ENCODE measurements at places on chromosomes 6 and 20.

GRCh38 chr6:154318721-154319120 is 37.9 kb downstream of the IPCEF1 start:
- no peak for DNase-seq

GRCh38 chr6:28978959-28979561 is 26.1 kb downstream of the ZNF311 start:
- DNase-seq = no peak

- no peak for DNase-seq
Measured at GRCh38 chr6:36986704-36987047, 680 bp upstream of the MTCH1 start.

- DNase-seq = peak; percentile 50
Measured at GRCh38 chr20:46021361-46022359, 7.4 kb upstream of the SLC12A5 start.

- no peak for DNase-seq
Measured at GRCh38 chr20:54172856-54173652, 732 bp downstream of the CYP24A1 start.

GRCh38 chr6:43290339-43290904 is 7.6 kb upstream of the SLC22A7 start:
- no peak for DNase-seq

GRCh38 chr20:3340443-3340842 is 67.0 kb downstream of the DNAAF9 start:
- peak; percentile 51 for DNase-seq

- no peak for DNase-seq
Measured at GRCh38 chr6:155867682-155868081, 412.0 kb upstream of the NOX3 start.

DNA sequence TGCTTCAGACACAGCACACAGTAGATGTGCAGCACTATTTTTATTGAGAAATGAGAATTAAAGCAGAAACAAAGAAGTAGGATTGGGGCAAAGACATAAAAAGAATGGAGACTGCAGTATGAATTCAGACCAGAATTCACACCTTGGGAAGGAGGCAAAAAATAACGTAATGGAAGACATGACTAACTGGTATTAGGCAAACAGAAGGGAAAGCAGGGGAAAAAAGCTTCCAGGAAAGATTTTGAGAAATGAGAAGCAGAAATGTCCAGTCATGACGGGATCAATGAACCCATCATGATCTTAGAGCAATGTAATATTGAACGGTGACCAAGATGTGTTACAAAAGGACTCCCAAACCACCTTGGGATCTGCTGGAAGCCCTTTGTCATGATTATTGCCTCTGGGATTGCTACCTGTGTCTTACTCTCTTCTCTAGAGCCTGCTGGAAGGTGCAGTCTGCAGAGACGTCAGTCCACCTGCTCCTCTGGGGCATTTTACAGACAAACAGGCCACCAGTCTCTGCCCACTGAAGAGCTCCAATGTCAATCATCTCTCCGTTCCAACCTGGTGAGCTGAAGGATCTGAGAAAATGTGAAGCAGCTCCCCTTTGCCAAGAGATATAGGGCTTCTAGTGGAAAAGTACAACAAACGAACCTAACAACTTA is 8.7 kb downstream of the NUDT3 start:
- DNase-seq = peak; percentile 41

GRCh38 chr6:112014483-112014882 is 39.4 kb upstream of the CCN6 start:
- DNase-seq = no peak

GRCh38 chr6:126657561-126658175 is 317.8 kb downstream of the CENPW start:
- no peak for DNase-seq

All from suppressor macrophage treated with lipopolysaccharide for 1 hour (primary cell).